ENCODE measurements at places on chromosomes 12 and 14. TPM values are rescaled to one million over a fixed set of nuclear protein-coding genes. Genes with fewer than 3 reads are reported as not detected.

The PLEKHH1 gene
- total RNA-seq: 4.3 TPM

The SLCO1A2 gene
- 0.07 TPM for total RNA-seq

The OTX2 gene
- not detected for total RNA-seq

The NELL2 gene
- not detected for total RNA-seq

The SAMD15 gene
- total RNA-seq: 2.6 TPM

The NPFF gene
- total RNA-seq: not detected

The IPO4 gene
- total RNA-seq: 76.9 TPM

The TMEM233 gene
- total RNA-seq: 0.07 TPM

The LIN7A gene
- total RNA-seq: 0.38 TPM

The EGLN3 gene
- total RNA-seq: 3.9 TPM

The SERPINA5 gene
- 0.29 TPM for total RNA-seq

The AQP2 gene
- not detected for total RNA-seq

The ETFBKMT gene
- total RNA-seq: 0.92 TPM

The RILPL1 gene
- 12.2 TPM for total RNA-seq

The FITM1 gene
- total RNA-seq: 0.13 TPM

The BDKRB1 gene
- total RNA-seq: 1.8 TPM

The KRT78 gene
- total RNA-seq: not detected

The TAPBPL gene
- total RNA-seq: 4.0 TPM

The DPPA3 gene
- total RNA-seq: not detected

The NEUROD4 gene
- total RNA-seq: not detected

The PPP4R4 gene
- total RNA-seq: 0.22 TPM

The CD4 gene
- total RNA-seq: not detected

The DIO2 gene
- 9.2 TPM for total RNA-seq

The DDIT3 gene
- total RNA-seq: 48.5 TPM

The PLXNC1 gene
- total RNA-seq: 0.16 TPM

The SLC38A4 gene
- not detected for total RNA-seq

The GYS2 gene
- total RNA-seq: not detected

The MYF5 gene
- not detected for total RNA-seq

The PWP1 gene
- total RNA-seq: 95.7 TPM

The LRIG3 gene
- total RNA-seq: 6.2 TPM

The INSM2 gene
- total RNA-seq: 0.02 TPM

The DIABLO gene
- 76.0 TPM for total RNA-seq

The CD63 gene
- total RNA-seq: 728 TPM

The SPX gene
- total RNA-seq: 2.0 TPM

The FIGNL2 gene
- 0.16 TPM for total RNA-seq

The CACNA2D4 gene
- total RNA-seq: not detected

The PGF gene
- total RNA-seq: 3.5 TPM

The CD27 gene
- total RNA-seq: not detected

The PCED1B gene
- 54.7 TPM for total RNA-seq

The RNASE2 gene
- total RNA-seq: not detected

The LYZ gene
- total RNA-seq: not detected

The RIPK3 gene
- total RNA-seq: not detected

The ERP27 gene
- not detected for total RNA-seq

The EIF2S3B gene
- 0.82 TPM for total RNA-seq

The SERPINA1 gene
- total RNA-seq: 0.59 TPM

The NCKAP5L gene
- total RNA-seq: 9.0 TPM

The AQP6 gene
- total RNA-seq: not detected

The PLBD2 gene
- 29.6 TPM for total RNA-seq

The TSPAN8 gene
- 0.15 TPM for total RNA-seq

The MEG3 gene
- total RNA-seq: 56.5 TPM

The CCDC184 gene
- total RNA-seq: 2.5 TPM

The HPD gene
- 1.3 TPM for total RNA-seq

The CYP27B1 gene
- 1.4 TPM for total RNA-seq

The HOXC11 gene
- total RNA-seq: 0.51 TPM

The KLRD1 gene
- total RNA-seq: not detected

The A2M gene
- total RNA-seq: not detected

Measured in A549 treated with CpdA at 1 μM for 4 hours (cell line).